ENCODE measurements at places on chromosomes 1 and 21.
A peak's percentile ranks its signal among the peaks of the same experiment; 100 is the strongest.

DNA sequence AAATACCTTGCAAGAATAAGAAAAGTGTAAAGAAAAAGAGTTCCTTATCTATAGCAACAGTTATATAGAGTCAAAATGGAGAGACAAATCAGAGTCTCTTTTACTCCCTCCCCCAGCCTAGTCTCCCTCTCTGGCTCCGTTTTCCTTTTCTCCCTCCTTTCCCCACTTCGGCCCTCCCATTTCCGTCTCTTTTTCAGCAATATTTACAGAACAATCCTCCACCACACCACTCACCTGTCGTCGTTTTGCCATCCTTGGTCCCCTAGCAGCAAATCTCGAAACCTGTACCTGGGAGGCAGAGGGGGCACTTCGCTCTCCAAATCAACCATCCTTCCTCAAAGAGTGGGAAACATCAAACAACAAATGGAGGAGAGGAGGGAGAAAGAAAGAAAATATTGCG is 259 bp downstream of the KCNT2 start:
- DNase-seq, result no peak

- DNase-seq, result no peak
Measured at GRCh38 chr1:184242507-184242943, 144.3 kb upstream of the C1orf21 start.

GRCh38 chr1:160813215-160813614 is 17.2 kb downstream of the LY9 start:
- DNase-seq, result peak; percentile 59

DNA sequence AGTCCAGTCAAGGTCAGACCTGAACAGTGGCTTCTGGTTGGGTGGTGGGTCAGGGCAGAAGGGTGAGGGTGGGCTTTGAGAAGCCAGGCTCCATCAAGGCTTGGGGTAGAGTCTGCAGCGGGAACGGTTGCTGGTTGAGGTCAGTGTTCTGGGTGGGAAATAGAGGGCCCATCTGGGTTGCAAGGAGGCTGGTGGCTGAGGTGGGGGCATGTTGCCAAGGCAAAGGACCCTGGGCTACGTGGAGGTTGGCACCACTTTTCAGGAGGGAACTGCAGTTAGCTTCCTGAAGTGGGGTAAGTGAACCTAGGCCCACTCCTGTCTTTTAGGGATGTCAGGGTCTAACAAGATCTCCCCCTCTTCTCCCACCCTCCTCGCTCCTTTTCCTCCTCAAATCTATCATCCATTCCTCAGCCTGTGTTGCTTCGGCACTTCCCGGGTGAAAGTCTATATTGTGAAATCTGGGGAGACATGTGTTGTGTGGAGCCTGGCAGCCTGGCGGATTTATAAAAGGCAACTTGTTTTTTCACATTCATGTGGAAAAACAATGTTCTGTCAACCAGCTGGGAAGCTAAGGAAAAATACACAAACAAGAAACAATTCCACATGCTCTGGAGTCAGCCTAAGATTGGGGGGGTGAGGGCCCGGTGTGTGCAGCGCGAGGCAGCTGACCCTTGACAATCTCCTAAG is 1.5 kb downstream of the IL22RA1 start:
- DNase-seq, result no peak

- DNase-seq, result no peak
Measured at GRCh38 chr1:43373066-43373940, 5.5 kb upstream of the ELOVL1 start.

DNA sequence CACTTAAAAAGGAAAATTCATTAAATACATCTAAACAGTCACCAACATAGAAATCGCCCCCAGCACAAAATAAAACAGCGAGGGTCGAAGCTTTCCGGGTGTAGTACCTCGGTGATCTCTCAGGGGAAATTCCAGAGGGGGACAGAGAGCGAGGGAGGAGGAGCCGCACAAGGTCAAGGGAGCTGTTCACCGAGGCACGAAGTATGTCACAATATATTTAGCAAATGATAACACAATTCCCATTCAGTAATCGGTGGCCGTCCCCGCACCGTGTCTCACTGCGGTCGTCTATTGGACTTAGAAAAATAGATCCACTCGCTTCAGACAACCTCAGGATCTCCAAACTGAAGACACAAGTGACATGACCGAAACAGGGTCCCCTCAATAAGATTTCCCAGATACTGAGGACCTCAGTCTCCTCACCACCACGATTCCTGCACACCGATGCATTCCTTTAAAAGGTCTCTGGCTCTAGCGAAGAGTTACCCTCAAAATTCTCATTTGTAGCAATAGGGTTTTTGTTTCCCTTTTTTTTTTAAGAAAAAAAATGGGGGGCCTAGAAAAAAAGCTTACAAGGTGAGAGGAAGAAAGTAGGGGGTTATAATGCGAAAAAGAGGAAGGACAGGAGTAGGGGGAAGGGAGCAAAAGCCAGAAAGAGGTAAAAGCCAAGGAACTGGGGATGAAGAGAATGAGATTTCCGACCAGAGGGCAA is 1.1 kb downstream of the LPGAT1 start:
- DNase-seq, result no peak

DNA sequence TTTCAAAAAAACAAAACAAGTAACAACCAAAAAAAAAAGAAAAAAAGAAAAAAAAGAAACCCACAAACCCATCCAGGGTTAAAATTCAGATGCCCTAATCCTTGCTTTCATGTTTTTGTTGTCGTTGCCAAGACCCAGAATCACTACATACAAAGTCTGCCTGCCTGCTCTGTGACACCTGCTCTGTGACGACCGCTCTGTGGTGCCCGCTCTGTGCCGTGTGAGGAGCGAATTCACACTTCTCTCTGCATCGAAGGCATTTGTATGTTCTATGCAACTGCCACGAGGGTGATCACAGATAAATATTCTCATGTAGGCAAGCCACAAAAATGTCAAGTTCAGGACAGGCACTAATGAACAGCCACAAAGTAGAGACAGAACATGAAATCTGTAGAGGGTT is 178.6 kb downstream of the SLC45A1 start:
- DNase-seq, result peak; percentile 44

- DNase-seq, result no peak
Measured at GRCh38 chr1:58879464-58879863, 95.6 kb upstream of the JUN start.

DNA sequence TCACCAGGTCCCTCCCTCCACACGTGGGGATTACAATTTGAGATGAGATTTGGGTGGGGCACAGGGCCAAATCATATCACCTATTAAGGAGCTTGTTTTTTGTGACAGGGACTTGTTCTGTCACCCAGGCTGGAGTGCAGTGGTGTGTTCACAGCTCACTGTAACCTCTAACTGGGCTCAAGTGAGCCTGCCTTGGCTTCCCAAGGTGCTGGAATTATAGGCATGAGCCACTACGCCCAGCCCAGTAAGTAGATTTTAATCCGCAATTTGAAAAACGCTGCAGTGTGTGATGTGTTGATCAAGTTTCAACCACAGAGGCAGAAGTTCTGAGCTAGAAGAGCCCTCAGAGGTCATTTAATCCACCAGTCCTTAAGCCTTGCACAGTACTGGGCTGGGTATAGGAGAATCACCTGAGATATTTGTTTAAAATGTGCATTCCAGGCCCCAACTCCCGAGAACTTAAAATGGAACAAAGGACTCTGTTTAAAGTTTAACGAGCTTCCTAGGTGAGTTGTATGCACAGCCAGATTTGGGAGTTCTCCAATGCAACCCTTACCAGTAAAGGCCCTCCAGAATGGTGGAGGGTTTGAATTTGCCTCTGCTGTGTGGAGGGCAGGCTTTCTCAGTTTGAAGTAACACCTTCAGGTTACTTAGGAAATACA is 13.4 kb downstream of the RPL11 start:
- DNase-seq, result no peak

- DNase-seq, result no peak
Measured at GRCh38 chr21:45869121-45870007, 112.2 kb upstream of the COL6A1 start.

DNA sequence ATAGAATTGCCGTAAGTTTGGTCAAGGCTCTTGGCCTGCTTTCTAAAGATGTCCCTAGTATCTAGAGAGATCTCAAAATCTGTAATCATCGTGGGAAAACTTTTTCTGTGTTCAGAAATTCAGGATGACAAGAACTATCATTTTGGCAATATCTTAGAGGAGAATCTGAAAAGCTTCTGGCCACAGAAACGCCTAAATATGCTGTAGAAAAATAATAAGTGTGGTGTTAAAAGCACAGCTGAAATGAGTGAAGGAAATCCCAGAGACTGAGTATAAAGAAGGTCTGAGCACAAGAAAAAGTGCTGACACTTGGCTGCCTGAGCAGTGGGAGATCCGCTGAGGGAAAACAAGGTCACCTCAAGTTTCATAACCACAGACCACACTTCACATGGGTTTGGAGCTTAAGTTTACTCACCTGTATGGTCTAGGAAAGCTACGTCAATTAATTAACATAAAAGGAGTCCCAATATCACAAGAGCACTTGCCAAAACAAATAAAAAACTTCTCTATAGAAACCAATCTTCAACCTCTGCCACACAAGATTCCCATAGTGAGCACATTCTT is 235.2 kb upstream of the IRF2BP2 start:
- DNase-seq, result peak; percentile 68

- no peak for DNase-seq
Measured at GRCh38 chr1:153573351-153573750, 7.7 kb upstream of the S100A2 start.

GRCh38 chr1:225318706-225319575 is 108.9 kb downstream of the LBR start:
- peak; percentile 32 for DNase-seq

DNA sequence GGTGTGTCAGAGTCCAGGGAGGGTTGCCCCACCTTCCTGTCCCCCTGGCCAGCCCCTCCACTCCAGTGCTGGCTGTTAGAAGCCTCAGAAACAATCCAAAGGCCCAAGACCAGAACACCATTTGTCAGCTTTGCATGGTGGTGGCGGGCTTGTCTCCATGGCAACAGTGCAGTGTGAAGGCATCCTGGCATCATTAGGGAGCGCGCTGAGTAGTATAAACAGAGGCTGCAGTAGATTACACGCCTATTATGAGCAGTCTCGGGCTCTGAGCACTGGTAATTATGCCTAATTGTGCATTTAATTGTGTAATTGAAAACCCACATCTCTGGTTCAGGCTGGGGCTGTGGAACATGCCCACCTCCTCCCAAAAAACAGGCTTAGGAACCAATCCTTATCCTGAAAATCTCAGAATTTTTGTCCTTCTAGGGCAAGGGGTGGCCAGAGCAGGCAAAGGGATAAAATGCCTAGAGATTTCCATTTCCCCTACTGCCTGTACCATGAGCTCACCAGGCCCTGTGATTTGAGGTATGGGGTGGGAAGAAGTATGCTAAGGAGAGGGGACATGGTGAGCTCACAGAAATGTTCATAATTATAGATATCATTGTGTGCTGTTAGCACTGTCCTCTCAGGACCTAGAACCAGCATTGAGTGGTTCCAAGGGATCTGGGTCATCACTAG is 11.7 kb downstream of the NKAIN1 start:
- no peak for DNase-seq

GRCh38 chr1:103365860-103366569 is 159.5 kb upstream of the RNPC3 start:
- DNase-seq, result no peak

All from CD4-positive, alpha-beta T cell treated with Interleukin-15 for 4 hours (primary cell).